ENCODE measurements at places on chromosomes 5 and 9.

GRCh38 chr5:124453221-124454051, 293.0 kb downstream of the ZNF608 start:
- DNase-seq, result no peak

- no peak for DNase-seq
Measured at GRCh38 chr5:131081374-131081773, 83.7 kb downstream of the HINT1 start.

DNA sequence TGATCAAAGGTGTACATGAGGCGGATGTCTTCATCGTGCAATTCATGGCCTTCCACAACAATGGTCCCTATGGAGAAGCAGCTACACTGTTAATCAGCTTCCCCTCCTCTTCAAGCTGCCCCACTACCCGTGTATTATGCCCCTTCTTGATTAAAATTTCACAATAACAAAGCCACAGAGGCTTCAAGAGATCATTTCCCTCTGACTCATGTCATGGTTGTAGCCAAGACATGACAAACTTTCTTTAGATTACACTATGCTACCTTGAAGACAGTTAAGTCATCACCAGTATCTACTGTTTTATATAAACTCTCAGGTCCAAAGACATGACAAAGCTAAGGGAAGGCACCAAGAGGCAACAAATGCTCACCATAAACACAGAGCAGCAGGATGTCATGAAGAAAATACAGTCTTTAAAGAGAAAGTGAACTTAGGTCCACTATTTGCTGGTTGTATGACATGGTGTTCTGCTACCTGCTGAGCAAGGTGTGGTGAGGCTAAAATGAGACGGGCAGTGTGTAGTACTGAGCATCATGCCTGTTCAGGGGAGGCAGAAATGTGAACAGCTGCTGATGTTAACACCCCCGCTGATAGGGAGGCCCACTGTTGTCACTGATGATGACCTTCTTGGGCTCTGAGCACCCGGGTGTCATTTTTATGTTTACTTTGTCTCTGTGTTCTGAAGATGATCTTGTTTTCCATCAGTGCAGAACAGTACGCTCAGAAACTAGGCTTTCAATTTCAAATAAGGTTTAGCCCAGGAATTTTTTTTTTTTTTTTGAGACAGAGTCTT, 48.3 kb downstream of the IARS1 start:
- DNase-seq, result peak; percentile 58

GRCh38 chr9:93659044-93659836, 82.9 kb downstream of the PHF2 start:
- DNase-seq, result no peak

GRCh38 chr9:128190013-128190412, 1.4 kb downstream of the CIZ1 start:
- no peak for DNase-seq

DNA sequence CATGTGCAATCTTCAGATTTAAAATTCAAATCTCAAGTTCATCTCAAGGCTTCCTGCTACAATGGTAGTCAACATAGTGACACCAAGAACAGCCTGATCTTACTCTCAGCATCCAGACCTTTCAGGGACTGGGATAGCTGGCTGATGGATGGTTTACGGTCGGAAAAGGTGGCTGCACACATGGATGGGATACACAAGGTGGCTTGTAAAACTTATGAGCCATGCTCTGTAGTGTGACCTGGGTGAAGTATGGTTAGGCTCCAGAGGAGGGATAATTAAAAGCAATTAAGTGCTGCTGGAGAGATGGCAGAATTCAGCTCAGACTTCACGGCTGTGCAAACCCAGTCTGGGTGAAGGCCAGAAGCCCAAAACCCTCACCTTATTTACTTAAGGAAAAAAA, 379.5 kb downstream of the NFIB start:
- DNase-seq, result peak; percentile 89

- DNase-seq, result no peak
Measured at GRCh38 chr9:26321935-26322334, 570.7 kb downstream of the CAAP1 start.
